ENCODE measurements at places on chromosomes 3 and 15.

DNA sequence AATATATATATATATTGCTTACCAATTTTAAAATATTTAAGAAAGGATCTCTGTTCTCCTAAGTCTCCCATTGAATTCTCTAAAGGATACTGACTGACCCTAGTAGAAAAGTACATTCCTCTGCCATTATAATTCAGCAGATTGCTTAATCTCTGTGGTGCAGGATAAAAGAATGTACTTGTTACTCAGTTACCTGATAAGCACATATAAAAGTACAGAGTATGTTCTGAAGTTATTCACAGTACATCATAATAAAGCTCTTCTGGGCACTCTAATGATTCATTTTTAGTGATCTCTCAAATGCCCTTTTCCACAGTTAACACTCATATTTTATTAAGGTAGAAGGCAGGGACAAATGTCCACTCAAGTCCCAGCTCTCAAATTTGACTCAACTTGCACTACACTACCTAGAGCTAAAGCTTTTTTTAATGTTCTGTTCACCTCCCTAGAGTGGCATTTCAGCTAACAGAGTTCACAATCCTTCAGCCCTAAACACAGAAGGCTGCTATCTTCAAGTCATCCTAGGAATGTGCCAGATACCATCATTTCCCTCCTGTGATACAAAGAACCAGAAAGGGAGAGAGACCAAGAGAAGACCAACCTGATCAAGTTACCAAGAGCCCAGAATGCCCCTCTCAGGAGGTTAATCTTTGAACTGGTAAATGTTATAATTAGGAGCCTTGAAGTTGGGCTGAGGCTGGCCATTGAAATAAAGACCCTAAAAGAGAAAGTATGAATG is 53.3 kb downstream of the MEIS2 start:
- no peak for DNase-seq

- no peak for DNase-seq
Measured at GRCh38 chr3:134034005-134034785, 4.5 kb upstream of the SLCO2A1 start.

DNA sequence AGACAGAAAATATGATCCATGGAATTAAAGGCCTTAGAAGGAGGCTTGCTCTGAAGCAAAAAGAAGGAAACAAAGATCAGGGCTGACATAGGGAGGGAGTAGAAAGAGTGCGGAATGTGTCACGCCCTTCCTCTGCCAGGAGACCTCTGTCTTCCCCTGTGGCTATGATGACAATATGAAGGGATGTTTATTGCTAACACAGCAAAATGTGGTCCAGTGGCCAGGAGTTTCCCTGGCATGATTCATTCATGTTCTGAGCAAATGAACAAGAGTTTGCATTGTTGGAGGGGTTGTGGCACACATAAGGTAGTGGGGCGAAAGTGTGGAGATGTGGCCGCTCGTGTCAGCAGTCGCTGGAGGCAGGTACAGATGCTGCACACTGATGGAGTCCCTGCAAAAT is 169.4 kb downstream of the SHQ1 start:
- no peak for DNase-seq

DNA sequence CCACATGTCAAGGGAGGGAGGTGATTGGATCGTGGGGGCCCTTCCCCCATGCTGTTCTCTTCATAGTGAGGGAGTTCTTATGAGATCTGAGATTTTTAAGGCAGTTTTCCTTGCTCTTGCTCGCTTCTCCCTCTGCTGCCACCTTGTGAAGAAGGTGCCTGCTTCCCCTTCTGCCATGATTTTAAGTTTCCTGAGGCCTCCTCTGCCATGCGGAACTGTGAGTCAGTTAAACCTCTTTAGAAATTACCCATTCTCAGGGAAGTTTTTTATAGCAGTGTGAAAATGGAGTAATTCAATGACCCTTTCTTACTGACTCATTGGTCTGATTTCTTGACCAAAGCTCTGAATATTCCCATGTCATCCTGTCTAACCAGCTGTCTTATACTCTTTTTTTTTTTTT is 484.4 kb upstream of the TPRG1 start:
- DNase-seq = no peak

DNA sequence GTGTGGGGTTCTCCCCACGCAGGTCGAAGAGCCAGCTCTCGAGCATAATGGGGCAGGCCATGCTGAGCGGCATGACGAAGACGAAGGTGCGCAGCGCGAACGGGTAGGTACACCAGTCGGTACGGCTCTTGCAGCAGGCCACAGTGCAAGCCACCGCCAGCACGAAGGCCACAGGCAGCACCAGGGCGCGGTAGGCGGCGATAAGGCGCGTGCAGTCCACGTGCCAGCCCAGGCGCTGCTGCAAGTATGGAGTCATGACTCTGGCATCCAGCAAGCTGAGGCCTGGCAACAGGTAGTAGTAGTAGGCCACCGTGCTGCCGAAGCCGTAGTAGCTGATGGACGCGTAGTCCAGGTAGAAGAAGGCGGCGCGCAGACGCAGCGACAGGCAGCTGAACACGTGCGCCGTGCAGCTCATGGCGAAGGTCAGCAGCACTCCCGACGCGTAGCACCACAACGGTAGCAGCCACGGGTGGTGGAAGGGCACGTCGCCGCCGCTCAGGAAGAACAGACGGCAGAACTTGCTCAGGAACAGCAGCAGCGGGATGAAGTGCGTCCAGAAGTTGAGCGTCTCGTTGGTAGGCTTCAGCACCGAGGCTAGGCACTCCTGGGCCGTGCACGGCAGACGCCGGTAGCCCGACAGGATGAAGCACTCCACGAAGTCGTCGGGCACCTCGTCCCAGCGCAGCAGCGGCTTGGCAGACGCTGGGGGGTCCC is 797 bp downstream of the PAQR9 start:
- no peak for DNase-seq

- no peak for DNase-seq
Measured at GRCh38 chr3:106305127-106305526, 436.3 kb upstream of the CBLB start.
